ENCODE measurements at places on chromosomes 1 and 21.

DNA sequence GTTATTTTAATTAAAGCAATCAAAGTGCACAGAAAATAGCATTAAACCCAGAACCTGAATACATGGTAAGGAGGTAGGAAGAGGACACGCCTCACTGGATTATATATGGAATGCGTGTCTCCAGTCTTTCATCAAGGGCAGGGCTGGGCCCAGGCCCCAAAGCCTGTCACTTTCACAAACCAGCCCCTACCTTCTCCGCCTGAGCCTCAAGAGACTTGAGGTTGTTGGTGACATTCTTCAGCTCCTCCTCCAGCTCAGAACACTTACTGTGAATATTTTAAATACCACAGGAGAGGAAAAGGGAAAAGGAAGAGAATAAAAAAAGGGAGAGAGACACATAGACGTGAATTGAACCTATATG is 16.3 kb upstream of the NUP210L start:
- DNase-seq = no peak

DNA sequence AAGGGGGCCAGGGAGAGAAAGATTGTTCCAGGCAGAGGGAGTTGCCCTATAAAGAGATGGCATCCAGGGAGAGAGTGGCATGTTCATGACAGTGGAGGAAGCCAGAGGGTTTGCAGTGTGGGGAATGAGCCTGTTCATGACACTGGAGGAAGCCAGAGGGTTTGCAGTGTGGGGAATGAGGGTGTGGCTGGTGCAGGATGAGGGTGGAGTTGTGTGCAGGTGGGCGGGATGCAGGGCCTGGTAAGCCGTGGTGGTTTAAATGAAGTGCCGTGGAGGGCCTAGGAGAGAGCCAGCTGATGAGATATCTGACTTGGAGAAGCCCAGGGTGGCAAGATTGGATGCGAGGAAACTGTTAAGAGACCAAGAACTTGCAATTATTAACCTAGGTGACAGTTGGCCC is 131.8 kb downstream of the CAMTA1 start:
- DNase-seq = no peak

DNA sequence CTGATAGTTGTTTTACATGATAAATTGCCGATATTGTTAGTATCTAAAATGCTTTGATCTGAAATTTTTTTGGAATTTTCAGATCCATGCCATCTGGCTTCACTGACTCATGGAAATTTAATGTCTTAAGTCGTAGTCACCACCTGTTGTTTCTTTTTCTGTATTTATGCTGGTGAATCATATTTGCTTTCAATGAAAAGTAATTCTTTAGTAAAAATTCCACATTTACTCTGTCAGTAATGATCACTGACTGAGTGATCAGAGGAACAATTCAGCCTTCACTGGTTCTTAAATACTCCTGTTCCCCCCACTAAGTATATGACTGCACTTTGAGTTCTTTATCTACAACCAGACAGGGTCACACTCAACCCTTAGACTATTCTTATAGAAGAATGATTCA is 185.6 kb upstream of the NRIP1 start:
- DNase-seq = peak; percentile 40

DNA sequence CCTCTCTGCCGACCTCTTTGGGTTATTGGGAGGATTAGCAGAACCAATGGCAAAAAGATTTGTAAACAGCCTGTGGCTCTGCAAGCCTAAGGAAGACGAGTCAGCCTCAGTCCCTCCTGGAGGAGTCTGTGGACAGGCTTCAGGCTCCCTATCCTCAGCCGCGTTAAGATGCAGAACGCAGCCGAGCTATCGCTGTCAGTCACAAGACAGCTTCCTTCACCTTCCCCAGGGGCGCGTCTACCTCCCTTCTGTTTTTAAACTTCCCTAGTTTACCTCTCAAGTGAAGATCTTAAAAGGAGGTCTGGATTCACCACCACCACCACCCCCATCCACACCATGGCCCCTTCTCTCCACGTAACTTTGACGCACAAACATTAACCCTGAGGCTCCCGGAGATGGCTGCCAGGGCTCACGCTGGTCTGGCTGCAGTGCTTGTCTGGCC is 738 bp downstream of the CAMK1G start:
- DNase-seq = no peak

GRCh38 chr1:70842562-70842961 is 205.1 kb downstream of the PTGER3 start:
- no peak for DNase-seq

DNA sequence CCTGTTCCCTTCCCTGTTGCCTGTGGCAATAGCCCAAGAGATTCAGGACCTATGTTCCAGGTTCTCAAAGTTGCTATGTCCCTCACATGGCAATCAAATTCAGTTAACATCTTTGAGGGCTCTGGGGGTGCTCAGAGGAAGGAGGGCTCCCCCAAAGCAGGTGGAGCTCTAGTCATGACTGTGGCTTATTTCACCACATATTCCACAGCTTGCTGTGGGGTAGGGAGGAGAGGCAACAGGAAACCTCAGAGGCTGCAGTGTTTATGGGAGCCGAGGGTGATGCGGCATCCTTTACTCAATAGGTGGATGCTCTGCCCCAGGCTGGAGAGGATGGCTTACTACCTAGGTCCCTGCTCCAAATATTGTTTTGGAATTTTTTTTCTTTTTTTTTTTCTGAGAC is 1.2 kb upstream of the MKNK1 start:
- no peak for DNase-seq

DNA sequence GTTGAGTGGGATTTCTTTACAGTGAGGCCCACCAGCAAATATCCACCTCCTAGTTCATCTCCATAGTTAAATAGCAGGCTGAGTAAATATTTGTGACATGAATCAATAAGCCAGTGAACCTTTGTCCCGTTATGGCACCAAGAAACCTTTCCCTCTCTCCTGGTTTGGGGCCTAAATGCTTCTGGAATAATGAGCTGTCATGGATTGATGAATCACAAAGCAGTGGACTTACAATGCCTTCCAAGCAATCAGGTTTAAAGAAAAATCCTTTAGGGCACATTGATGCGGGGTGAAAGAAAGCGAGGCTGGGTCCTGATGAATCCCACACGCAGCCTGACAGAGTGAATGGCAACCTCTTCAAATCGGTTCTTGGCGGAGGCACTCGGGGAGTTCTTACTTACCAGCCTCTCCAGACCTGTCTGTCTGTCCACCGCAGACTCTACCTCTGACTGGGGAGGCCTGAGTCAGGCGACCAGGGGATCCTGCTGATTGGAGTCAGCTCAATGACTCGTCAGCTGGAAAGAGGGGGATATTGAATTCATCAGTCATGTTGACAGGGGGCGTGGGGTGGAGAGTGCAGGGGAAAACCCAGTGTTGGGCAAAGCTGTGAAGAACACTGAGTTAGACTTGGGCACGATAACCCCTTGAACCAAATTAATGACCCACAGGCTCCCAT is 247.3 kb downstream of the PLPP3 start:
- DNase-seq = peak; percentile 72

All from fibroblast of skin of abdomen (primary cell).